Naive thymus-derived CD4-positive, alpha-beta T cell (primary cell): ENCODE measurements at places on chromosomes 7 and 10. TPM values are rescaled to one million over a fixed set of nuclear protein-coding genes. Genes with fewer than 3 reads are reported as not detected.

The CPED1 gene
- 0.40 TPM for total RNA-seq

The PTPRN2 gene
- total RNA-seq, result 1.3 TPM

The ANXA8L1 gene
- total RNA-seq, result not detected

The OR2A7 gene
- 4.5 TPM for total RNA-seq

The DPYSL4 gene
- total RNA-seq, result 0.66 TPM

The OPN4 gene
- not detected for total RNA-seq

The KIF5B gene
- total RNA-seq, result 46.9 TPM

The GPR37 gene
- not detected for total RNA-seq

The PNLIPRP3 gene
- total RNA-seq, result not detected

The CHAT gene
- total RNA-seq, result not detected

The SLC26A3 gene
- total RNA-seq, result not detected

The RAMP3 gene
- 0.39 TPM for total RNA-seq

The WDR86 gene
- total RNA-seq, result not detected

The EPHB4 gene
- 9.2 TPM for total RNA-seq

The OR6B1 gene
- total RNA-seq, result not detected

The SFTPD gene
- not detected in 2 replicates for total RNA-seq

The STEAP1B gene
- not detected for total RNA-seq

The CARD11 gene
- total RNA-seq, result 113 TPM

The UNC5B gene
- total RNA-seq, result not detected

The CAMK2B gene
- not detected for total RNA-seq

The ADCY1 gene
- 3.7 and 5.1 TPM in 2 replicates for total RNA-seq

The VAX1 gene
- total RNA-seq, result not detected

The HACD1 gene
- 1.6 TPM for total RNA-seq

The ETV1 gene
- not detected for total RNA-seq

The HOXA10 gene
- total RNA-seq, result 0.66 TPM

The SLC25A28 gene
- 90.4 TPM for total RNA-seq

The CNTNAP2 gene
- 0.48 TPM for total RNA-seq

The EPO gene
- total RNA-seq, result not detected in 2 replicates

The SSC4D gene
- not detected for total RNA-seq

The TMUB1 gene
- total RNA-seq, result 40.6 TPM

The SLC18A3 gene
- not detected for total RNA-seq

The STEAP4 gene
- total RNA-seq, result not detected

The PAPOLB gene
- not detected for total RNA-seq

The SPDYE6 gene
- total RNA-seq, result not detected

The NAT16 gene
- not detected for total RNA-seq

The PIP gene
- not detected for total RNA-seq

The DBF4 gene
- 38.4 TPM for total RNA-seq

The ZNF117 gene
- total RNA-seq, result 4.0 TPM

The AKR1B15 gene
- not detected for total RNA-seq

The TMEM140 gene
- total RNA-seq, result 17.8 TPM
